NCI-H187 treated with DMSO at 0.1 percent for 48 hours (cell line): ENCODE measurements at places on chromosomes 1 and 21.

DNA sequence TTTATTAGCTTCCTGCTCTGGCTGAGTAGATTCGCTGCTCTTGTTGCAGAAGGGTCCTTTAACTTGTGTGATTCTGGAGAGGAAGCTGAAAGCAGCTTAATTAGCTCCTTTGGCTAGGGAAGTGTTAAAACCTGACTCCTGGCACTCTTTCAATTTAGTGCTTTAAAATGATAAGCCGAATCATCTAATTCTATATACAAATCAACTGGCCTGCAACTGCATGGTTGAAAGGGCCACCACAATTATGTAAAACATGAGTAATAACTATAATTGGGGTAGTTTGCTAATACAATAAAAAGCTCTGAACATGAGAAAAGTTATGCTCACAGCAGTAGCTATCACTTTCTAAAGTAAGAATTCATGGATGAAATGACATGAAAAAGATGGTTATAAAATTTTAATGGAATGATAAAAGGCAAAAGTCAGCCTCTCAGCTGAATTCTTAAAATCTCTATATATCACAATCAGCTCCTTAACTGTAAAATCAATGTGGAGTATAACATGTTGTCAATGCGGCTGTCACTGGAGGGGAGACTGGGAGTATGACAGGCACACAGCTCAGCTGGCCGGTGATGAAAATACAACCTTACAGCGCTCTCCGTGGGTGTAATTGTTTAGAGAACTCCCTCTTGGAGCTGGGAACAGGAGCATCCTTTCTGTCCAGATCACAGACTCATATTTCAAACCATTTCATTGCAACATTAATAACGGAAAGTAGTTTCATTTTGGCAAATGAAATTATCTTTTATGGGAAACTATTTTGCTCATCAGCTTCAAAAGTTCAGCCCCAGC lies 324.4 kb downstream of the KCTD3 start:
- DNase-seq, result no peak

DNA sequence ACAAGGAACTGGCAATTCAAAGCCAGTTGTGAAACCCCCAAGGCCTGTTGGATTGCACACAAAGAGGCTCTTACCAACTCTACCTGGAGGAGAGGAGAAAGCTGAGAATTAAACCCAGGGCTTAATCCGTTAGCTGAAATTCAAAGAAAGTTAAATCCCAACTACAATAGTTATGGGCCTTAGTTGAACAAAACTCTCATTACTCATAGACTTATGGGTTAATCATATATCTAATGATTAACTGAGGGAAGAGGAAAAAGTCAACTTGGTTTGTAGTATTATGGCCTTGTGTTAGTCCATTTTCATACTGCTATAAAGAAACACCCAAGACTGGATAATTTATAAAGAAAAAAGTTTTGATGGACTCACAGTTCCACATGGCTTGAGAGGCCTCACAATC lies 838.2 kb upstream of the ADGRL2 start:
- no peak for DNase-seq

GRCh38 chr21:46160907-46161632 lies 5.7 kb upstream of the FTCD start:
- no peak for DNase-seq

GRCh38 chr1:55353707-55354620 lies 138.8 kb upstream of the USP24 start:
- DNase-seq, result no peak

- DNase-seq, result no peak
Observed at GRCh38 chr21:26297851-26298250, 127.3 kb upstream of the APP start.

DNA sequence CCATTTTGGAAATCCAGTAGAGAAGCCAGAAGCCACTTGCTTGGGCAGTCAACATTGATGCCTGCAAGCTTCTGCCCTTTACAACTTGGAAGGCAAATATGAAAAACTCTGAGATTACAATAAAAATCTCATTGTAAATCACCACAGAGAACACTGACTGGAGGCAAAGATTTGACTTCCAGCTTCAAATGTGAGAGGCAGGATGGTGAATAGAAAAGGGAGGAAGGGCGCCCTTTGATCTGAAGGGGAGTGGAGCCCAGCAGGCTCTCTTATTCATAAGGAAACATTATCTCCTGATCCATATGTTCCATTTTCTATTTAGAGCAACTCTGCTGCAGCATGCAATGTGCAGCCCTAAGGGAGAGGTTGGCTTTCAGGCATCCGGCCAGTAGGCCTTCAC lies 348.3 kb downstream of the AJAP1 start:
- DNase-seq, result no peak

DNA sequence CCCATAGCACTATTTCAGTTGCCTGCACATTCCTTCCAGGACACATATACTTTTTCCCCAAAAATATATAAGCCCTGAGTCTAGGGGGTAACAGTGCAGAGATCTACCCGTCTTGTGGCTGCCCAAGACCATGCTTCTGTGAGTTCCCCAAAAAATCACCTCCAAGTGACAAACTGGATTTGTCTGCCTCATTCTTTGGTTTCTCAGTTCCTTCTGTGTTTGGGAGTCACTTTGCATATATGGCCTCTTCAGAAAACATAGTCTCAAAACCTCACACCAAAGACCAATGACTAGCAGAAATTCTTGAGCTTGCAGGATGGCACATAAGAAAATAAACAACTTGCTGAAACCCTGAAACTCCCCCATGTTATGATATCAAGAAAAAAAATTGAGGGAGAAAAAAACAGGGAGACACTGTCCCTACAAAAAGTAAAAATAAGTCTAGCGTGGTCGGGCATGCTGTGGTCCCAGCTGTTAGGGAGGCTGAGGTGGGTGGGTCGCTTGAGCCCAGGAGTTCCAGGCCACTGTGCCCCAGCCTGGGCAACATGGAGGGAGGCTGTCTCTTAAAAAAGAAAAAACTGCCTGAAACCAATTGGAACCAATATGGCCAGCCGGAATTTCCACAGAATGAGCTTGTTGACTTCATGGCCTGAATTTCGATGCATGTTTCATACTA lies 8.0 kb downstream of the JMJD4 start:
- DNase-seq, result no peak

GRCh38 chr1:245485996-245486395 lies 331.2 kb downstream of the KIF26B start:
- DNase-seq, result no peak

- DNase-seq, result no peak
Observed at GRCh38 chr1:153366261-153366660, 8.6 kb downstream of the S100A9 start.

GRCh38 chr1:87399264-87399663 lies 70.6 kb downstream of the LMO4 start:
- DNase-seq, result peak; percentile 78
